Tibial artery (tissue), 4 donors: ENCODE measurements at places on chromosomes 12 and 14.

- H3K4me3 ChIP-seq = no peak overlapping the region
- H3K36me3 ChIP-seq = peaks cover 35% of the 10 kb centered on the region
- H3K27ac ChIP-seq = no peak overlapping the region
- peaks cover 38% of the 10 kb centered on the region for H3K4me1 ChIP-seq
- no peak for DNase-seq
- H3K27me3 ChIP-seq = no peaks in the 10 kb centered on the region
These were observed 58.1 kb upstream of the SRSF5 start for GRCh38 chr14:69708586-69709560.

DNA sequence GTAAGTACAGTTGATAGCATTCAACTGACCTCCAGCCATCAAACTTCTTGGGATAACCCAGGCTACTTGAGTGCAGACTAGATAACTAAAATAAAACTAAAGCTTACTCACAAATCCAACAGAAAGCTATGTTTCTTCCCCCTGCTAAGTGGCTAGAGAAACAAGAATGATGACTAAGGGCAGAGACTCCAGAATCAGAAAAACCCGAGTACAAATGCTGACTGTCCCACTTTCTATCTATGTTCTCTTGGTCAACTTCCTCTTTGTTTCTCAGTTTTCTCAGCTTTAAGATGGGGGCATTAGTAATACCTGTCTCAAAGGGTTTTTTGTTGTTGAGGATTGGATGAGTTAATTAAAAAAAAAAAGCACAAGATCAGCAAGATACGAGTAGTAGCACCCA lies 6.1 kb upstream of the NUAK1 start:
- DNase-seq = no peak
- no peaks in the 10 kb centered on the region for H3K4me1 ChIP-seq
- no peak overlapping the region for H3K4me3 ChIP-seq
- no peaks in the 10 kb centered on the region for H3K36me3 ChIP-seq

GRCh38 chr12:119169150-119169549 lies 9.6 kb upstream of the HSPB8 start:
- H3K4me1 ChIP-seq = no peaks in the 10 kb centered on the region
- H3K27me3 ChIP-seq = no peaks in the 10 kb centered on the region
- no peaks in the 10 kb centered on the region for H3K36me3 ChIP-seq
- no peak for DNase-seq
- H3K4me3 ChIP-seq = no peak overlapping the region
- H3K27ac ChIP-seq = no peak overlapping the region

DNA sequence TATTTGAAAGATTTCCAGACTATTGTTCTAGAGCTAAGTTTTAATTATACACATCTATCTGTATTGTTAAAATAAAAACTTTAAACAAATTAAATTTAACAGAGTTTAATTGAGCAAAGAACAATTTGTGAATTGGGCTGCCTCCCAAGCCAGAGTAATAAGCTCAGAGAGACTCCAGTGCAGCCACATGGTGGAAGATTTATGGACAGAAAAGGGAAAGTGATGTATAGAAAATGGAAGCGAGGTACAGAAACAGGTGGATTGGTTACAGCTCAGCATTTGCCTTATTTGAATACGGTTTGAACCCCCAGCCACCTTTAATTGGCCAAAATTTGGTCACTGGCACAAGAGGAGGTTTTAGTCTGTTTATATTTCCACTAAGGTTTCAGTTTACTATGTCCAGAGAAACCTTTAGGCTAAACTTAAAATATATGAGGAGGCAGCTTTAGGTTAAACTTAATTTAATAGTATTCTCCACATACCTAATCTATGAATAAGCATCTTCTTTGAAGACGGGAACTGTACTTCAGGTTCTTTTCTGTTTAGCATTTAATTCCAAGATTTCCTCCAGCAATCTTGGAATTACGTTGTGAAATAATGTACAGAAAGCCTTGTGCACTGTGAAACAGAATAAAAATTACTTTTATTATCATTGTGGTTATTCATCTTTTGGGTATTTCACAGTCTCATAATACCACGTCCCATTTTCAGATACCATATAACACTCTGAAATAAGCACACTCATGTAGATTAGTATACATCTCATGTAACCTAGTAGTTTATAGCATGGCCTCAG lies 19.4 kb downstream of the SRGAP1 start:
- H3K4me3 ChIP-seq = no peak overlapping the region
- H3K4me1 ChIP-seq = peaks cover 24% of the 10 kb centered on the region
- no peak for DNase-seq
- no peaks in the 10 kb centered on the region for H3K36me3 ChIP-seq
- H3K27ac ChIP-seq = no peak overlapping the region
- no peaks in the 10 kb centered on the region for H3K27me3 ChIP-seq

GRCh38 chr12:53695152-53696145 lies 19.6 kb upstream of the ATP5MC2 start:
- no peak overlapping the region for H3K4me3 ChIP-seq
- H3K27me3 ChIP-seq = peaks cover 69% of the 10 kb centered on the region
- no peak for DNase-seq
- no peaks in the 10 kb centered on the region for H3K36me3 ChIP-seq
- H3K27ac ChIP-seq = no peak overlapping the region

- no peak overlapping the region for H3K27ac ChIP-seq
- H3K4me1 ChIP-seq = peaks cover 19% of the 10 kb centered on the region
- H3K36me3 ChIP-seq = no peaks in the 10 kb centered on the region
These were observed 1.6 kb upstream of the HHIPL1 start for GRCh38 chr14:99643343-99643742.

DNA sequence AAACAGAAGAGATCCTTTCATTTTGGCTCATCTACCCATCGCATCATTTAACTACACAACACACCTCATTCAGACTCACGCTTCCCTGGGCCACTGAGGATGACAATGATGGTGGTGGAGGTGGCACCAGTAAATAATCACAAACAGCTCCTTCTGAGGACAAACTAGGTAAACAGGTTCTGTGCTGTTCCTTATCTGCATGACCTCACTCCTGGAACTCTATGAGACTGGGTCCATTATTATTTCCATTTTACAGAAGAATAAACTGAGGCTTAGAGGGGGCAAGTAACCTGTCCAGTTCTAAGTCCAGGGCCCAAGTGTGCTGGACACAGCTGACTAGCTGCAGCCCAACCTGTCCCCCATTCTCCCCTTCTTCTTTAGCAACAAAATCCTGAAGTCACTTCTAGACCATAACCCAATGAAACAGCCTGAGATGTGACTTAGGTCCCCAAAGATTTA lies 50.4 kb downstream of the ITPK1 start:
- H3K27me3 ChIP-seq = no peaks in the 10 kb centered on the region
- peak overlapping the region; percentile 71 for H3K27ac ChIP-seq
- H3K4me3 ChIP-seq = no peak overlapping the region
- H3K36me3 ChIP-seq = no peaks in the 10 kb centered on the region

DNA sequence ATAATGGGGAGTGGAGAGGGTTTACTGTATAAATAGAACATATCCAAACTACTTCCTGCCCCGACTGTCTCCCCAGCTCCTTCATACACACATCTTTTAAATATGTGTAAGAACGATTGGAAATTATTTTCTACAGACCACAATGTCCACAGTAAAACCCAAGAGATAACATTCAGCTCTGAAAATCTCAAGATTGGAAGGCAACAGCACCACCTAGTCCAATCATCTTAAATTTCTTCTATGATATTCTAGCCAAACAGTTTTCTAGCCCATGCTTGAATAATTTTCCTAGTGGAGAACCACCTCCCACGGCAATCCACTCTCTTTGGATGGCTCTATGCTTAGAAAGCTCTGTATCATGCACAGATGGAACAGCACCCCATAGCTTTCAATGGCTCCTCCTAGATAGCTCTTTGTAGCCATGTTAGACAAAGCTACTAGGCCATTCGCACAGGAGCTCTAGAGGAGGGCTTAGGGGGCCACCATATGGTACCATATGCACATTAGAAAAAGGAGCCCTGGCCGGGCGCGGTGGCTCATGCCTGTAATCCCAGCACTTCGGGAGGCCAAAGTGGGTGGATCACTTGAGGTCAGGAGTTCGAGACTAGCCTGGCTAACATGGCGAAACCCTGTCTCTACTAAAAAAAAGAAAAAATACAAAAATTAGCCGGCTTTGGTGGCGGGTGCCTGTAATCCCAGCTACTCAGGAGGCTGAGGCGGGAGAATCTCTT lies 18.1 kb downstream of the VDR start:
- H3K27ac ChIP-seq = no peak overlapping the region
- no peak overlapping the region for H3K4me3 ChIP-seq
- no peaks in the 10 kb centered on the region for H3K4me1 ChIP-seq
- H3K27me3 ChIP-seq = peaks cover 4% of the 10 kb centered on the region
- H3K36me3 ChIP-seq = no peaks in the 10 kb centered on the region

DNA sequence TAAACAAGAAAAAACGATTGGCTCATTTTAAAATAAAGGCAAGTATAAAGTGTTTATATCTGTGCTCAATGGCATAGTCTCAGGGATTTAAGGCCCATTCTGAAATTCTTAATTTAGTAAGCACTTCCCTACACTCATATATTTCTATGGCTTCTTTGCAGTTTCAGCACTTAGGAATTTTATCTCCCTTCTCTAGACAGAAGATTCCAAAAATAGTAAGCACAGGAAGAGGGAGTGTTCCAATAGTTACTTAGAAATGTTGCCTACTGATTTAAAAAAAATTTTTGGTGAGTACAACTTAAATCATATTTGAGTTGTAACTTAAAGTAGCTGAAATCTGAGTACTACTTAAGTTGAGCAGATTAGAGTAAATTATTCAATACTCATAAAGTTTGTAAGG lies 19.8 kb downstream of the INSM2 start:
- H3K36me3 ChIP-seq = no peaks in the 10 kb centered on the region
- no peak overlapping the region for H3K4me3 ChIP-seq
- no peaks in the 10 kb centered on the region for H3K4me1 ChIP-seq
- no peak for DNase-seq

DNA sequence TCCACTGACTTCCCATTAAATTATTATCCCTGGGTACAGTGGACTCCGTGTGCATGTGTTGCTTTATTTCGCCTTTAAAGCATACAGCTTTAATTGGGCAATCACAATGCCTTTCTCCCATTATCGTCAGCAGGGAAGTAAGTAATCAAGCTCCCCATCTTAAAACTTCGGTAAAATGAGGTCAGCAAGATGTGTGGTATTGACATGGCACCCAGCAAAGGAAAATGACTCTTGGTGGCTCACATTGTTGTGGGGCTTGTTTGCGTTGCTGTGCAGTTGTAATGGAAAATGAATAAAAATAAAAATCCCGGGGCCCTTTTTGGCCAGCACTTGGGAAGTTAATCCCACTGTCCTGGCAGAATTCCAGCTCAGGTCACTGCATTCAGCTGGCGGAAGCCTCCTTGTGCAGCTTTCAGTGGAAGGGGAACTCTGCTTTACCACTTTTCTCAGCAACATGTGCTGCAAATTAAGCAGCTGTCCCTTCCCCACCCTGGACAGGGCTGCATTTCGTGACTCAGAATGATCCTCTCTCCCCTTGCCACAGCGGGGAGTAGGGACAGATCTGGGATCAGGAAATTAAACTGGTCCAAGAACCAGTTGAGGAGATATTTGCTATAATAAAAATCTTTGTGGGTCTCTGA lies 13.9 kb upstream of the ATP2A2 start:
- H3K4me3 ChIP-seq = no peak overlapping the region
- DNase-seq = no peak
- peak overlapping the region; percentile 45 for H3K27ac ChIP-seq
- no peaks in the 10 kb centered on the region for H3K36me3 ChIP-seq
- no peaks in the 10 kb centered on the region for H3K27me3 ChIP-seq
- H3K4me1 ChIP-seq = peaks cover 57% of the 10 kb centered on the region

DNA sequence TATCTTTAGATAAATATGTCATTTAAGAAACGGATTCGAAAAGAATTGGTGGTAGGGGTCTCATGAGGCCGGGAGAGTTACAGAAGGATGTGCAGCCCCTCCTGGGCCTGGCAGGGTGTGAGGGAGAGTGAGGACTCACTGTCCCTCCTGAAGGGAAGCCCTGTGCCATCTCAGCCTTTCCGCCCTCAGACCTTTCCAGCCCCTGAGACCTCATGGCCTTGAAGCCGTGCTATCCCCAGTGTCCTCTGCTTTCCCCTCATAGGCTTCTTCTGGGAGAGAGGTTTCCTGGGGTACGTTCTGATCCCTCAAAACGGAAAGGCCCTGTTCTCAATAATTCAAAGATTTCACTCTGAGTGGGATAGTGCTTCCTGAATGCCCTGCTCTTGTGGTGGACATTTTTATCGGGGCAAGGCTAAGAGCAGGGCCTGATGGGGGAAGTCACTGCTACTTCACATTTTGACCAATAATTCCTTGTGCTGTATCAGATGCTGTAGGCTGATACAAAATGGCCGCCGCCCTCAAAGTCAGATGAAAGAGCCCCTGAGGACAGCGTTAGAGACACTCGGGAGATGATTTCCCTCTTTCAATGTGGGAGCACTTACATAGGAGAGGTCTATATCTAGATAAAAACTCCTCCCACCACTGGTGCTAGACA lies 1.3 kb downstream of the CD4 start:
- no peak overlapping the region for H3K27ac ChIP-seq
- no peak for DNase-seq
- no peak overlapping the region for H3K4me3 ChIP-seq
- no peaks in the 10 kb centered on the region for H3K36me3 ChIP-seq

DNA sequence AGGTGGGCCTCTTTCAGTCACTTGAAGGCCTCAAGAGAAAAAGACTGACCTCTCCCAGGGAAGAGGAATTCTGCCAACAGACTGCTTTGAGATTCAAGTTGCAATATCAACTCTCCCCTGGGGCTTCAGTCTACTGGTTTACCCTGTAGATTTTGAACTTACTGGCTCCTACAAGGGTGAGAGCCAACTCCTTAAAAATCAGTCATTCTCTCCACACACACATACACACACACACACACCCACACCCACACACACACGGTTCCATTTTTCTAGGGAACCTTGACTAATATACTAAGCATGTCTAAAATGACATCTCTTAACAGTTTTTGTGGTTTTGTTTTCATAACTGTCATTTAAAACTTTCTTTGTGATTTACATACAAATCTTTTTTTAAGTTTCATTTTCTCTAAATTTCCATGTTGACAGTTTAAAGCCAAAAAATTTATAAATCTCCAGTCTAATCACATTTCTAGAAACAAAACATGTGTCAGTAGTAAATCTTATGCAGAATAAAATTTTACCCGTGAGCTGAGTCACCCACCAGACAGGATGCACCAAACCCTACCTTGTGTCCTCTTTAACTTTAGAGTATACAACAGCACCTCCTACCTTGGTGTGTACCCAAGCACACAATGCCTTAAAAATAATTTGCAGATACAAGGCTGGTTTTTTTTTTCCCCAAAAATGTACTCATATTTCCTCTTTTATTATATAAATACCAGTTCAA lies 394.6 kb downstream of the AEBP2 start:
- H3K4me1 ChIP-seq = no peaks in the 10 kb centered on the region
- no peak overlapping the region for H3K4me3 ChIP-seq
- no peaks in the 10 kb centered on the region for H3K27me3 ChIP-seq
- H3K36me3 ChIP-seq = no peaks in the 10 kb centered on the region

GRCh38 chr14:74596741-74597450 lies 15.1 kb downstream of the LTBP2 start:
- H3K27me3 ChIP-seq = no peaks in the 10 kb centered on the region
- H3K4me1 ChIP-seq = peaks cover 93% of the 10 kb centered on the region
- H3K4me3 ChIP-seq = no peak overlapping the region
- peak overlapping the region; percentile 82 for H3K27ac ChIP-seq
- DNase-seq = no peak
- H3K36me3 ChIP-seq = no peaks in the 10 kb centered on the region

- H3K27ac ChIP-seq = no peak overlapping the region
- H3K4me1 ChIP-seq = no peaks in the 10 kb centered on the region
- no peak overlapping the region for H3K4me3 ChIP-seq
- no peaks in the 10 kb centered on the region for H3K36me3 ChIP-seq
- H3K27me3 ChIP-seq = no peaks in the 10 kb centered on the region
- DNase-seq = no peak
These were observed 42.8 kb downstream of the PRMT8 start for GRCh38 chr12:3533703-3534386.
